ENCODE measurements at places on chromosomes 1 and 21. TPM values are rescaled to one million over a fixed set of nuclear protein-coding genes. Genes with fewer than 3 reads are reported as not detected.

DNA sequence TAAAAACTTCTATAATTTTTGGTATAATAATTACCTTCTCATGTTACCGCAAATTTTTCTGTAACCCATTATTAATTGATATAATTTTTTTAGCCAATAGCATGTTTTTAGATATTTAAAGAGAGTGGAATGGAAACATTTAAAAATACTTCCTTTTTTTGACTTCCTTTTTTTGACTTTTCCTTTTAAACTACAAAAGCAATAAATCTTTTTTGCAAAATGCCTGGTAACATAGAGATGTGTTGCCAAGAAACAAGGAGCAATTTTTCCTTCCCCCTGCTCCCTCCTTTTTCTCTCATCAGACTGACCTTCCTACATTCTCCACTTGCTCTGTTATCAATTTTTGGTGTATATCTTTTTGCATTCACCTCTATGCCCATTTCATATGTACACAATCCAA is 666.2 kb downstream of the ADGRL2 start:
- DNase-seq, result no peak

Gene LPAR3
- not detected for total RNA-seq

GRCh38 chr1:59972216-59972927 is 45.8 kb upstream of the CYP2J2 start:
- DNase-seq, result no peak

Gene CAMK2N1
- 2.6 TPM for total RNA-seq

DNA sequence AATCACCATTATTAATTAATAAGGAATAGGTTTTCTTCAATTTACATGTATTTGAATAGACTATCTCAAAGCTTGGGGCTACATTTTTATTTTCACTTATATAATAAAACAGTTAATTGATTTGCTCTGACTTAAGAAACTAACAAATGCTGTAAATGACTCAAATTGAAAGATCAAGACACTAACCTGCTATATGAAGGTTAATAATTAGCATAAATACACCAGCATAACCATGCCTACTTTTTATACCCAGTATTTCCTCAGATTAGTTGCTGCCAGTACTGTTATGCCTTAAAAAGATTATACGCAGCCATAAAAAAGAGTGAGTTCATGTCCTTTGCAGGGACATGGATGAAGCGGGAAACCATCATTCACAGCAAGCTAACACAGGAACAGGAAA is 1545.1 kb downstream of the AMY1C start:
- no peak for DNase-seq

DNA sequence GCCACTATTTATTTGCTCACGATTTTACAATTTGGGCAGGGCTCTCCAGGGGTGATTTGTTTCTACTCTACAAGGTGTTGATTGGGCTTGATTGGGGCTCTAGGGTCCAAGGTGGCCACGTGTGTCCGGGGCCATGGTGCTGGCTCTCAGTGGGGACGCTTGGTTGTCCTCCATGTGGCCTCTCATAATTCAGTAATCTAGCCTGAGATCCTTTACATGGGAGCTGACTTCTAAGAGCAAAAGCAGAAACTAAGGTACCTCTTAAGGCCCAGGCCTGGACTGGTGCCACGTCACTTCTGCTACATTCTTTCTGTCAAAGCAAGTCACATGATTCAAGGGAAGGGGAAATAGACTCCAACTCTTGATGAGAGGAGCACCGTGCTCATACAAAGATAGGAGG is 8.1 kb upstream of the PSRC1 start:
- no peak for DNase-seq

DNA sequence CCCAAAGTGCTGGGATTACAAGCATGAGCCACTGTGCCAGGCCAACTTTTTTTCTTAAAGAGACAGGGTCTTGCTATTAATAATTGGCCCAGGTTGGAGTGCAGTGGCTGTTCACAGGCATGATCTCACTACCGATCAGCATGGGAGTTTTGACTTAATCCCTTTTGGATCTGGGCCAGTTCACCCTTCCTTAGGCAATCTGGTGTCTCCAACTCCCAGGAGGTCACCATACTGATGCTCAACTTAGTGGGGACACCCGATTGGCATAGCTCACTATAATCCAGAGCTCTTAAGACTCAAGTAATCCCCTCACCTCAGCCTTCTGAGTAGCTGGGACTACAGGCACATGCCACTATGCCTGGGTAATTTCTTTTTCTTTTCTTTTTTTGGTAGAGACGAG is 64.2 kb upstream of the SCYL3 start:
- no peak for DNase-seq

- no peak for DNase-seq
These were observed 34.4 kb upstream of the COL18A1 start for GRCh38 chr21:45370575-45370974.

DNA sequence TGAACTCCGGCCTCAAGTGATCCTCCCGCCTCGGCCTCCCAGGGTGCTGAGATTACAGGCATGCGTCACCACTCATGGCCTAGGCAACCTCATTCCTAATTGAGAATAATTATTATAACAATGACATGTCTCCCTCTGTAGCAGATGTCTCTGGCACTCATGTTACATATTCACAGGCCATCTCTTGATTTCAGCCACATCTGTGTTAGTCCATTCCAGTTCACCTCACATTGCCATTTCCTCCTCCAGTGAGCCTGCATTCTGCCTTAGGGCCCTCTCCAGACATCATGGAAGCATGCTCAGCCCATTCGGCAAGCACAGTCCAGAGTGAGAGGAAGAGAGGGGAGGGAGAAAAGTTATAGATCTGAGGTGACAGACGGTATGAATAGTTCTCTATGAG is 32.5 kb downstream of the CDKN2C start:
- no peak for DNase-seq

Gene RGS13
- 1.3 TPM for total RNA-seq

Gene ADAM30
- 0.13 TPM for total RNA-seq

DNA sequence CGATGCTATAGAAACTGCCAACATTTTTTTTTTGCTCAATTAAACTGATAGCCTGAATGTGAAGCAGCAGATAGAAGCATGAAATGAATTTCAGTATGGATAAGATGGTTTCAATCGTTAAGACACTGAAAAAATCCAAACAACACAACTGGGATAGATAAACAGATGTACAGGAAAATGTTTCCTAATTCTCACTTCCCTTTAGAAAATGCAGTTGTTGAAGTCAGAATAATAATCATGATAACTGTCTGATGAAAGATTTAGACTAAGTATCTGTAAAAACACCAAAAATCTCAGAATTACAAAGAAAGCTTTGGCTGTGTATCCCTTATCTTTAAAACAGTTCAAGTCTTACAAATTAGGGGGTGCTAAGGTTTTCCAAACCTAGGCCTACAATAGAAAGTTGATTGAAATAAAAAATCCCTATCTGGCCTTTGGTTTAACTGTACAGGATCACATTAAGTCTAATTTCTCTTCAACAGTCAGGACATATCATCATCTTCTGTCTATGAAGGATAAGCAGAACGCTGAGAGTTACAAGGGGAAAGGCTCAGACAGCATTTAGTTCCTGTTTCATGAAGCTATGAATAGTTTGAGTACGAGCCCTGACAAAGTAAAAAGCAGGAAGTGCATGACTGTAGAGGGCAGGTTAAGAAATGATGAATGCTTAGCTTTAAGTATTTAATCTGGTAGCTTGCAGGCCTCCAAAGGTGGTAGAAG is 203.2 kb downstream of the APP start:
- DNase-seq, result no peak

DNA sequence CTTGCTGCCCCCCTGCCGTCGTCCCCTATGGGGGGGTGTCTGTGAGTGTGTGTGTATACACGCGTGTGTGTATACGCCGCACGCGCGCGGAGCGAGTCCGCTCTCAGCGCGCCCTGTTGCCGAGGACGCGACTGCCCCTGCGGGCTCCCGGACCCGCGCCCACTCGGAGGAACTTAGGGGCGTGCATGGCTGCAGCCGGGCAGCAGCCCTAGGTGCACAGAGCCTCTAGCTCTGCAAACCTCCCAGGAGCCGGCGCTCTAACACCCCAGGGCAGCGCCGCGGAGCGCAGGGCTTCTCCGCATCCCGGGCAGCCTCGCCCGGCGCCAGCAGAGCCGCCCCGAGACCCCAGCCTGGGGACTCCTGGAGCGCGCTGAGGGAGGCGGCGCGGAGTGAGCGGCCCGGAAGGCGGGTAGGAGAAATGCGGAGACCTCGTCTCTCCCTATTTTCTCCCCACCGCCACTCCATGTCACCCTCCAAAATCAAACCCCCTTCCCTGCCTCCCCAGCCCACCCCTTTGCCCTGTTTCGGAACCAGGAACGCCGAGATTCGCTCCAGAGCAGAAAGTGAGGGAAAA is 574 bp downstream of the ITPKB start:
- peak; percentile 59 for DNase-seq

DNA sequence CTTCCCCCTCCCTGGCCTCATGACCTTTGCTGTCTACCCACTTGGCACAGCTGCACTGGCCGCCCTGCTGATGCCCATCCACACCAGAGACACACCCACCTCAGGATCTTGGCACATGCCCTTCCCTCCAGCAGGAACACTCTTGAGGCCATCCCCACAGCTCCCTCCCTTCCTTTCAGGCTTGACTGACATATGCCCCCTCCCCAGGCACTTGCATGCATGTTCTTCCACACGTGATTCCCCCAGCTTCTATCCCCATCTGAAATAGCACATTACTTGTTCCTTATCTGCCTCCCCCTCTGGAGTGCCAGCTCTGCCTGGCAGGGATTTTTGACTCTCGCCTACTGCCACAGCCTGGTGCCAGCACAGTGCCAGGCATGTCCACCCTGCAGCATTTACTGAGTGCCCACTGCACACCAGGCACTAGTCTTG is 98.5 kb upstream of the SLC25A33 start:
- no peak for DNase-seq

Gene WNT9A
- total RNA-seq, result not detected

- no peak for DNase-seq
These were observed 33.4 kb downstream of the TLR5 start for GRCh38 chr1:223109581-223110026.

Gene SEMA4A
- 7.0 TPM for total RNA-seq

GRCh38 chr1:218079347-218079746 is 205.7 kb upstream of the RRP15 start:
- DNase-seq, result no peak

- no peak for DNase-seq
These were observed 21.3 kb upstream of the LRRC8D start for GRCh38 chr1:89799495-89799894.

DNA sequence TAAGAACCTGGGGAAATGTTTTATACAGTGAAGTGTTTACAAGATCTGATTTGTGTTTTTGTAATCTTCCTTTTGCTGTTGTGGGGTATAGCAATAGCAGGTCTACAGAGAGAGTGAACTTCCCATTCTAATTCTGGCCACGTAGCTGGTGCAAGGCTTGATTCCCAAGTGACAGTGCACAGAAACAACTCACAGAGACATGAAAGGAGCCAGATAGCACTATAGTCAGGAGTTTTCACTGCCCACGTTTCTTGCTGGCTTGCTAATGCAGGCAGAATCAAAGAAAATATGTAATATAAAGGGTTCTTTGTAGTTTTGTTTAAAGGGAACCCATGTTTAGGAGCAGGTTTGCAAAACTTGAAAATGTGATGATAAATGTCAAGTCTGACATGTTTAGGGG is 170.9 kb upstream of the IVNS1ABP start:
- DNase-seq, result no peak

- no peak for DNase-seq
These were observed 14.8 kb downstream of the LRRC41 start for GRCh38 chr1:46288485-46289133.

Gene EPHB2
- not detected for total RNA-seq

DNA sequence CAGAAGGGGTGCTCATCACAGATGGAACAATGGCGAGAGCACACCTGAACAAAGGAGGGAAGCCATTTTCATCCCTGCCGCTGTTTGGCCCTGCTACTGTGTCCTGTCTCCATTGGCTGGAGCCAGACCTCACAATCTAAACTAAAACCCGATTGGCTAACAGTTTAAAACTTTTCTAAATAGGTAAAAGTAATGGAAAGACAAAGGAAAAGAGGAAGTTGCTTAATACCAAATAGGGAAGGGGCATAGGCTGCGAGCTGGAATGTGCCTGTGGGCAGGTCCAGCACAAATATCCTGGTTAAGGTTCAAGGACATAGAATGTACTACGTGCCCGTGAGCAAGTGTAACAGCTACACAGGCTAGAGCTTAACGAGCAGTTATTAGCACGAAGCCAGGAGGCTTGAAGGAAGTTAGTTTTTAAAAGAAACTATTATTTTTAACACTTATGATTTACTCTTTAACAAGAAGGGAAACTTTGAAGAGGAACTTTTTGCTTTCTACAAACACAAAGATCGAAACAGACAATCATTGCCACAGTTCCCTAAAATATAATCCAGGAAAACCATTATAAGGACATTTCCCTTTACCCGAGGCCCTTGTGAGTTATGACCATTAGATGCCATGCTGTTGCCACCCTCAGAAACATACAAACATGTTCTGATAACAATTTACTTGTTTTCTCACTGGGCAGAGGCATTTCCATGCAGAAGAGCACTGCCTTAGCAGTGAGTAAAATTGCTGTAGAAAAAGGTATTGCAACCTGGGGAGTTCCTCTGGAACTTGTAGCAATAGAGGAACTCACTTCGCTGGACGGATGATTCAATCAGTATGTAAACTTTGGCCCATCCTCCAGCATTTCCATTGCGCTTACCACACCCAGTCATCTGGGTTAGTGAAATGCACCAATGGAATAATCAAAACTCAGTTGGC is 4.8 kb upstream of the PTTG1IP start:
- DNase-seq, result no peak

GRCh38 chr1:201077116-201077515 is 35.1 kb downstream of the CACNA1S start:
- no peak for DNase-seq

- no peak for DNase-seq
These were observed 27.4 kb downstream of the KCNN3 start for GRCh38 chr1:154842635-154843034.

- DNase-seq, result no peak
These were observed 16.2 kb upstream of the AGO3 start for GRCh38 chr1:35914717-35915116.

Gene BTBD19
- total RNA-seq, result 4.4 TPM

Gene RGS5
- total RNA-seq, result 0.14 TPM

Gene RAB4A
- total RNA-seq, result 31.2 TPM

- DNase-seq, result no peak
These were observed 940 bp upstream of the ATAD3A start for GRCh38 chr1:1510912-1511532.

Gene ZMYND12
- total RNA-seq, result 1.1 TPM

- DNase-seq, result no peak
These were observed 70.4 kb downstream of the PRPF38A start for GRCh38 chr1:52474807-52475206.

DNA sequence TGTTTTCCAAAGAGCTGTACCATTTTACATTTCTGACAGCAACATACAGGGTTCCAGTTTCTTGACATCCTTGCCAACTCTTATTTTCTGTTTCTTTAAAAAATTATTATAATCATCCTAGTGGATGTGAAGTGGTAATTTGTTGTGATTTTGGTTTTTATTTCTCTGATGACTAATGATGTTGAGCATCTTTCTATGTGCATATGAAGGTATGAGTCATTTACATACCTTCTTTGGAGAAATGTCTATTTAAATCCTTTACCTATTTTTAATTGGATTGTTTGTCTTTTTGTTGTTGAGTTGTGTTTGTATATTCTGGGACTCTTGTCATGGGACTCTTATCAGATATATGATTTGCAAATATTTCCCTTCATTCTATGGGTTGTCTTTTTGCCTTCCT is 20.8 kb upstream of the MPC2 start:
- no peak for DNase-seq

Measured in natural killer cell (primary cell).